Putamen (tissue), 1 donor: ENCODE measurements at places on chromosomes 7 and 10.
A peak's percentile ranks its signal among the peaks of the same experiment; 100 is the strongest.

- DNase-seq = no peak
Observed at GRCh38 chr10:124563320-124564040, 101.9 kb downstream of the LHPP start.

DNA sequence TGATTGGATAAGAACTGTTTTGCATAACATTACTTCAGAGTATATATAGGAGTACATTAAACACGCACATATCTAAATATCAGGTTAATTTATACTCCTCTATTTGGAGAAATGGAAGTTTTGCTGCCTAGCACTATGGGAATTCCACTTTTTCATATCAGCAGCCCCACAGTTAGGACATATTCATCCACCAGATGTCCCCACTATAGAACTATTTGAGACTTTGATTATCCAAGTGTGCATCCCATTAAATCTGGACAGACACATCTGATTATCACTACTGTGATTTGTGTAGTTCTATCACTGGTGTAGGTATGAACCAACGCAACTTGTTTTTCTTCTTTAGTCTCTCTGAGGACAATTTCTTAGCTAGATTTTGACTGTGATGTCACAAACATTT, 345.7 kb downstream of the THSD7A start:
- DNase-seq = no peak

- DNase-seq = no peak
Observed at GRCh38 chr10:14254368-14254767, 76.4 kb downstream of the FRMD4A start.

DNA sequence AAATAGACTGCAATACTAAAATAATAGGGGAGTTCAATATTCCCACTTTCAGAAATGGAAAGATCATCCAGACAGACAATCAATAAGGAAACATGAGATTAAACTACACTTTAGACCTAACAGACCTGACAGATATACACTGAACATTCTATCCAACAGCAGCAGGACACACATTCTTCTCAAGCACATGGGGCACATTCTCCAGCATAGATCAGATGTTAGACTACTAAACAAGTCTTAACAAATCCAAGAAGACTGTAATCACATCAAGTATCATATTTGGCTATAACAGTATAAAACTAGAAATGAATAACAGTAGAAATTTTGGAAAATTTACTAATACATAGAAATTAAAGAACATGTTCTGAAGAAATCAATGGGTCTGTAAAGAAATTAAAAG, 458.9 kb upstream of the ANKRD30A start:
- DNase-seq = no peak

DNA sequence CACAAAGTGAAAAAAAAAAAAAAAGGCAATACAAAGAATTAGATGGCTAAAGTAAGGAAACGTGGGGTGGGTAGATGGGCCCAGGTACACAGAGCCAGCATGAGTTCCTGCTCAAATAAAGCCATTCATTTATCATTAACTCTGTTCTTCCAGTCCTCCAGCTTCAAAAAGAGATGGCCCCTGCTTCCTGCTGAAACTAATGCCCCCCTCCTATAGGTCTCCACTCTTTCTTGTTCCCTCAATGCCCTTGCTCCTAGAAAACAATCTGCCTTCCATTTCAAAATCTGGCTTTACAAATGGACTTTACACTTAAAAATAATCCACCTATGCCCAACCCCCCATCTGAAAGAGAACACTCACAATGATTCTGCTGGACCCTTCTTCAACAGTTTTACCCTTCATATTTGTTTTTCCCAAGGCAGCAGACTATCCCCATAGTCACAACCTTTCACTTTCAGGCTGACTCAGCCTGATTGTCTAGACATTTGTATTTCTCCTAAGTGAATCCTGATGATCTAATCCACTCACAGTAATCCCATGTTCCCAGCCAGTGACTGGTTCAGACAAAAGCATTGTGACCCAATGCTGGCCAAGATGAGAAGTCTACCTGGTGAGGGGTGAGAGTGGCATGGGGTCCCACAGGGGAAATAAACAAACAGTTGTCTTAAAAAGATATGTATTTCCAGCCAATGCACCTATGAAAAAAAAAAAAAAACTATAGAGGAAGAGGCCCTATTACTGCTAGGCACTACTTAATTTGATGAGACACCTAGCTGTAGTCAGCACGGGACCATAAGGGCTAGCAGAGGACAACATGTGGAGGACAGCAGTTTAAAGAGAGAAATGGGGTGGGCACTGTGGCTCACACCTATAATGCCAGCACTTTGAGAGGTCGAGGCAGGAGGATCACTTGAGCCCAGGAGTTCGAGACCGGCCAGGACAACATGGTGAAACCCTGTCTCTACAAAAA, 74.6 kb upstream of the GRID1 start:
- DNase-seq = no peak

- DNase-seq = no peak
Observed at GRCh38 chr7:93364806-93365205, 132.6 kb downstream of the VPS50 start.

DNA sequence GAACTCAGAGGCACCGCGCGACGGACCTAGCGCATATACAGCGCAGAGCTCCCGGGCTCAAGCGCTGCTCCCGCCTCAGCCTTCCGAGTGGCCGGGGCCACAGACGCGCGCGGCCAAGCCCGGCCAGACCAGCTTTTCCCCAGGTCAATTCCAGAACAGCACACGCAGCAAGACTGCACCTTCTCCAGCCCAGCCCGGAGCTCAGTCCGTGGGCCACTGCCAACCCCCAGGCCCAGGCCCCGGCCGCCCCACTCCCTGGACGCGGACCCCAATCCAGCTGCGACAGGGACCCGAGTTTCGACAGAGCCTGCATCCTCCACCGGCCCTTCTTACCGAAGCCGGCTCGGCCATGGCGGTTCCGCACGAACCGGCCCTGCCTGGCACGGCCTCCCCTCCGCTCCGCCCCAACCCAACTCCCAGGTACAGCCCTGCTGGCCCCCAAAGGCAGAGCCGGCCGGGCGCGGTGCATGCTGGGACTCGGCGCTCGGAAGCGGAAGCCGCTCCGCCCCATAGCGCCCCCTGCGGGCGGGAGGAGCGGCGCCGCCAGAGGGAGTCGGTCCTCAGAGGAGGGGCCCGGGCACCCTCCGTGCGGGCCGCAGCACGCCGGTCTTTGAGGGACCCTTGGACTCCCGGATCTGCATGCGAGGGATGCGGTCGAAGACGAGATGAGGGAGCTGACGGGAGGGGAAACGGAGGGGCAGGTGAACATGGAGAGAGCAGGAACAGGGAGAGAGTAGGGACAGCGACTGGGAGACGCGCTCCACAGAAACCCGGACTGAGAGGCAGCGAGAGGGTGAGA, at the start of gene ZNF425:
Gene ZNF425, minus strand, starts transcription at position 462 of the 799 bp plus-strand sequence. Its CDS starts 111 bp downstream, at position 351.
- DNase-seq = peak; percentile 90

DNA sequence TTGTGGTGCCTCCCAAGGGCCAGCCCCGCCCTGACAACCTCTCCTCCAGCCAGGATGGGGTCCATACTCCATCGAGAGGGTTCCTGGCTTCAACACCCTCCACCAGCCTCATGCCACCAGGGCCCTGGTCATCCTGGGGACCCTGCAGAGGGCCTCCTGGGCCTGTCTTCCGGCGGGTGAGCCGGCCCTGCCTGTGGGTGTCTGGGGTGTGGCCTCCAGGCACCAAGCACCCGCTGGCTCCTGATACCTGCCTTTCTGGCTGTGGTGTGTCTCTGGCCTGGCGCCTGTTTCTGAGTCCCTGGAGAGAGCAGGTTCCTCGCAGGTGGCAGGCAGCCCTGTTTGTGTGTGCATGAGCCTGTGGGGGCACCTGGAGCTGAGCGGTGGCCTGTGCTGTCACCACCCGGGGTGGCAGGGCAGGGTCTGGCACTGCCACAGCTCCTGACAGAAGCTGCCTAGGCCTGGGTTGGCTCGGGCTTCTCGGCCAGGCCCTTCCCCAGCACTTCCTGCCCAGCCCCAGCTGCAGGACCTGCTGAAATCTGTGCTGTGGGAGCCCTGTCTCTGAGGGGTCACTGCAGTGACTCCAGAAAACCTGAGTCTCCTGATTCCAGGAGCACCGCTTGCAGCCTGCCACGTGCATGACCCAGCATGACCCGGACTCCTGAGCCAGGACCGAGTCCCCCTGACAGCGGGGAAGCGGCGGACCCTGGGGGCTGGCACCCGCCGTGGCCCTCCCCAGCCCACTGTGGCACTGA, 18.4 kb downstream of the ADAM8 start:
- DNase-seq = no peak

GRCh38 chr10:130364631-130365411, 228.6 kb downstream of the GLRX3 start:
- DNase-seq = no peak

- DNase-seq = peak; percentile 42
Observed at GRCh38 chr7:73423519-73424488, 9.8 kb upstream of the FZD9 start.

DNA sequence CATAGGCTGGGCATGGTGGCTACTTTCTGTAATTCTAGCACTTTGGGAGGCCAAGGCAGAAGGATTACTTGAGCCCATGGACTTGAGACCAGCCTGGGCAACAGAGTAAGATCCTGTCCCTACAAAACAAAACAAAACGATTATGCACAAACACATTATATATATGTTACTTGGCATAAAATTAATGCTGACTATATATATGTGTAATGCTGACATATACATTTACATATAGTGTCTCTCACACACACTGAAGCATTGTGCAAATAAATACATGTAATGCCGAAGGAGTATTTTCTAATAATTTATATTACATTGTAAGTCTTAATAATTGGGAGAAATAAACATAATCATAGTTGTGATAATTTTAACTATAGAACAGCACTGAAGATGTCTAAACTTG, 621.8 kb upstream of the ZNF722 start:
- no peak for DNase-seq

GRCh38 chr7:94975336-94975735, 67.9 kb downstream of the PPP1R9A start:
- no peak for DNase-seq

GRCh38 chr7:32957326-32958045, at the start of gene FKBP9:
TSS of gene FKBP9 (plus strand) at chr7:32957440. CDS start at chr7:32957574, 134 bp downstream.
- peak; percentile 76 for DNase-seq

DNA sequence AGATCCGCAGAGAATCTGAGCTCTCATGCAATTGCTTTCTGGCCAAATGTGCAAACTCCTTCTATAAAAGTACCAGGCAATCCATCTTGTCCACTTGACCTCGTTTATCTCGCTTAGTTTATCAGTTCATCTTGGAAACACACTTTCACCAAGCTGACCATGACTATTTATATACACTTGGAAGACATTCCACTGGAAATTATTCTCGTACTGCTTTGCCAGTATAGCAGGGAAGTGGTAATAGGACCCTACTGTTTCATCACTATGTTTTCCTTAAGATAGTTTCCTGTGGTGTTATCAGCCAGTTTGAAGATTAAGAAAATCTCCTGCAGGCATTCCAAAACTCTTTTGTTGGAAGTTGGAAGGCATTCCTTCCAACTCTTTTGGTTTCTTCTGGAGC, 115.3 kb upstream of the FAM171A1 start:
- DNase-seq = no peak

GRCh38 chr7:128063088-128063487, 31.9 kb upstream of the LRRC4 start:
- DNase-seq = no peak

DNA sequence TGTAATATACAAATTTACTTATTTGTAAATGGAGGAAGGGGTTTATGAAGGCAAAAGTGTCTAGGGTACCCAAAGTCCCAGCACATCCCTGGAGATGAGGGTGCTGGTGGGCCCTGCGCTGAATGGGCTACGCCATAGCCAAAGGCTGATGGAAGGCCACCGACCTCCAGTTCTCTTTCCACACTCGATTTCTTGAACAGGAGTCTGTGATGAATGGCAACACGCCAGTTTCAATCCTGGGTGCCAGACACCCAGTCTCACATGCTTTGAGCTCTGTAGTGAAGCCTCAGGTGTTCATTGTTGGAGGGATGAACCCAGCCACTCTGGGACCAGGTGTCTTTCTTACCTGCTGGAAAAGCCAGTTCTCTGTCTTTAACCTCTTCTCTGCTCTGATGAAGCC, 752 bp downstream of the LRMDA start:
- DNase-seq = no peak

DNA sequence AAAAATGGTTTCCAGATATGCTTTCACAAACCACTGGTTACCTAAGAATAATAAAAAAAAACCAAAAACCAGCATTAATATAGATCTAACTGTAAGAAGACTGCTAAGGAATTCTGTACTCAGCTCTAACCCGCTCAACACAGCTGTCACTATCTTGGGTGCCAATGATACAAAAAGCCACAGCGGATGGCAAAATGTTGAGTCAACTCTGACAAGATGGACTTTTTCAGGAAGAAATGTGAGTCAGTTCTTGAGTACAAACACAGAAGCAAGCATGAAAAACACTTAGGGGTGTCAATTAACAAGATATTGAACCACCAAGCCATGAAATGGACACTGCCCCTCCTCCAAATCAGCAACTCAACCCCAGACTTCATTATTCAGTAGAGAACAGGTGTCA, 55.0 kb downstream of the CTTNBP2 start:
- no peak for DNase-seq

DNA sequence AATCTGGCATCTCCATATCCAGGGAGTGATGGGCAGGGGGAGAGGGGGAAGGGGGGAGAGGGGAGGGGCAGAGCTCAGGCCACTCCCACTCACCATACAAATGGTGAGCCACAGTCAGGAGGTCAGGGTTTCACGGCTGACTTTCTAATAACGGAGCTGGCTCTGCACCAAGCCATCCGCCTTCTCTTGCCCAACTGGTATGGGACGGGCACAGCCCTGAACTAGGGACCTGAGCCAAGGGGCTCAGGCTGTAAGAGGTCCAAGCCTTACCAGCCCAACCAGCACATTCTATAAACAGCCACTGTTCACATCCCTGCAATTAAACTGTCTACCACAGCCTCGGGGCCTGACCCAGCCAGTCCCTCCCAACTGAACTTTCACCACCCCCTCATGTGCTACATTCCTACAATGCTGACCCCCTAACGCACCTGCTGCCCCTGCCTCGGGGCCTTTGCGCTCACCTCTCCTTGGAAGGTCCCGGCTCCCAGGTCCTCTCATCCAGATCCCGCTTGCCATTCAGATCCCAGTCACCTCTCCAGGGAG, 32.5 kb downstream of the RGS10 start:
- DNase-seq = no peak

- DNase-seq = no peak
Observed at GRCh38 chr7:116538138-116538537, 13.3 kb downstream of the CAV1 start.

GRCh38 chr7:50069613-50070012, 23.4 kb downstream of the ZPBP start:
- DNase-seq = no peak

- no peak for DNase-seq
Observed at GRCh38 chr7:150629347-150629746, 2.8 kb downstream of the GIMAP6 start.

DNA sequence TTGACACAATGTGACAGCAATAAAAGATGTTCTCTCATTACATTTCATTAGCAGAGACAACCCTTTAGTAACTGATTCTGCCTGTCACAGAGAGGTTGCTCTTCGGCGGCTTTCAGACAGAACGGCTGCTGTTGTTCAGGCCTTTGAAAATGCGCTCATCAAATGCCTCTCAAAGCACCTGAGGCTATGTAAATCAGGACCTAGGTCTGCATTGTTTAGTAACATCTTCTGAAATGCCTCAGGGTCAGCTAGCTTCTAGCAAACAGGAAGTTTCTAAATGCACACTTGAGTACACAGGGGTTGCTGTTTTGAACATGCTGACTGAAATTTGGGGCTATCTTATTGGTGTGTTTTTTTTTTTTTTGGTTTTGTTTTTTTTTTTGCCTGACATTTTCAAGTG, 143.3 kb upstream of the DKK1 start:
- DNase-seq = no peak
